Activated CD4-positive, CD25-positive, alpha-beta regulatory T cell treated with anti-CD3 and anti-CD28 coated beads, Interleukin-2, amount 50 U/mL, for 72 hours (primary cell): ENCODE measurements at places on chromosomes 7 and 10.

DNA sequence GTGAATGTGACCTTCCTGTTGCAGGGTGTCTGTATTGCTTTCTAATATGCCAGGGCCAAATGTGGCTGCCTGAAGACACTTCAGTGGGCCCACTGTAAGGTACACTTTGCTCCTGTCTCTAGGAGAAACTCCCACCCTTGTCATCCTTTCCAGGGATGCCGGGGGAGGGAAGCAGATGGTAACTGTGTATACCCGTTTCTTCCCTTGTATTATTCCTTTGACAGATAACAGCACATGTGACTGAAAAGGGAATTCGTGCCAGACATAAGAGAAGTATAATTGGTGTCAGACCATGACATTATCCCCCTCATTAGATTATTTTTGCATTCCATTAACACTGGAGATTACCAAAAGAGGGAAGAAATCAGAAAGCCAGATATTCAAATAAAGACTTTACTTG lies 317.7 kb downstream of the CAMK1D start:
- no peak for DNase-seq

GRCh38 chr10:64798297-64798696 lies 1277.1 kb downstream of the REEP3 start:
- no peak for DNase-seq

DNA sequence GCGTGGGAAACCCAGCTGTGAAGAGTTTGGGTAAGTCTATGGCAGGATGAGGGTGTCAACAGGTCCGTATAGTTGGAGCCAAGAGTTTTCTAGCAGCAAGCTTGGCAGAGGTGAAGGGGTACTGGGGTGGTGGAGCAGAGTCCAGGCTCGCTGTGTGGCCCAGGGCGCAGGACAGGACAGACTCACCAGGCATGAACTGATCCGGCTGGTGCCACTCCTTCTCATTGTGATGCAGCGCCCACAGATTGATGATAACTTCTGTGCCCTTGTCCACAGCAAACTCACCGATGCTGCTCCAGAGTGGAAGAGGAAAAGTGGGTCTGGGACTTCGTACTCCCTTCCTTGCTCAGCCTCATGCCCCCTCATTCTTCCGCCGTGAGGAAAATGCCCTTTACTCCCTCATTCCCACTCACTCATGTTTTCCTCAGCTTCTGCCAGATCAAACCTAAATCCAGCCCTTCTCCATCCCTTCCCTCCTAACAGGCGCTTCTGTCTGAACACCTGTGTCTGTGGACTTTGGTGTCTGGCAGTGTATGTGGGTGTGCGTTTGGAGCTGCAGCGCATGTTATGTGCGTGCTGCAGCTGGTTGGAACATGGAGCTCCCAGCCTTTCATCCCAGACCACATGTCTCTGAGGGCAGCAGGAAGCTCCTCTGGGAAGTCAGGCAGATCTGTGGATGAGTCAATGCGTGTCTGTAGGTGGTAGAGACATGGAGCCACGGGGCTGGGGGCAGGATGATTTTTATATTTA lies 5.7 kb downstream of the CYP17A1 start:
- no peak for DNase-seq

- no peak for DNase-seq
Measured at GRCh38 chr7:157577061-157577460, 240.3 kb downstream of the DNAJB6 start.

- DNase-seq, result no peak
Measured at GRCh38 chr7:70738151-70738885, 393.6 kb upstream of the GALNT17 start.

- no peak for DNase-seq
Measured at GRCh38 chr7:150396851-150397260, 17.7 kb downstream of the ZNF775 start.

GRCh38 chr10:13703101-13703818 lies 116.5 kb downstream of the PRPF18 start:
- no peak for DNase-seq

GRCh38 chr10:121658611-121659010 lies 60.4 kb upstream of the FGFR2 start:
- DNase-seq, result no peak
